Gastroesophageal sphincter (tissue), 4 donors: ENCODE measurements at places on chromosomes 2 and 18. TPM values are rescaled to one million over a fixed set of nuclear protein-coding genes. Genes with fewer than 3 reads are reported as not detected.

DNA sequence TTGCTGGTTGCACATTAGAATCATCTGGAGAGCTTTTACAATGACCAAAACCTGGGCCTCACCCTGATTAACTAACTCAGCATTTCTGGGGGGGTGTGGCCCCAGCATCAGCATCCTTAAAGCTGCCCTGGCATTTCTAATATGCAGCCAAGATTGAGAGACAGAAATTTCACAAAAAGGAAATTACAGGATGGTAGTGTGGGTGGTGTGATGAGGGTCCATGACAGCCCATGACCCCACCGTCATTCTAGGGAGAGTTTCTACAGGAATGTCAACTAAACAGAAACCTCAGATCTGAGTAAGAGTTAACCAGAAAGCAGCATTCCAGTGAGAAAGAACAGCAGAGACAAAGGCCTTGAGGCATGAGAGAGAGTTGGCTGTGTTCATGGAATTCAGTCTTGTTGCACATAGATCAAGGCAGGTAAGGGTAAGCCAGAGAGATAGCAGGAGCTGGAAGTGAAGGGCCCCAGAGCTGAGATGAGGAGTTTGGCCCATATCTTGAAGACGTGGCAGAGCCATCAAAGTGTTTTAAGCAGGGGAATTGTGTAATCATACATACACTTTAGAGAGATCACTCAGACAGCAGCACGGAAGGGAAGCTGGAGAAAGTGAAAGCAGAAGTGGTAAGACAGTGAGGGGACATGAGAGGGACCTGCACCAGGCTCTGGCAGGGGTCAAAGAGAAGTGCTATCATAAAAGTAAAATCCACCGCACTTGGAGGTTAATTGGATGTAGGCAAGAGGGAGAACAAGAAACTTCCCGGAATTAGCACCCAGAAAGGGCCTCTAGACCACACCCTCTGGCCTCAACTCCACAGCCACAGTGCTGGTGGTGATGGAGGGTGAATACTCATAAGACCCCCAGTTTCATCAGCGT is 7.8 kb upstream of the TRABD2A start:
- no peaks in the 10 kb centered on the region for H3K4me1 ChIP-seq
- H3K36me3 ChIP-seq, result no peaks in the 10 kb centered on the region
- H3K27ac ChIP-seq, result no peak overlapping the region
- H3K4me3 ChIP-seq, result no peak overlapping the region
- peak; percentile 80 for ATAC-seq
- H3K27me3 ChIP-seq, result peaks cover 4% of the 10 kb centered on the region

DNA sequence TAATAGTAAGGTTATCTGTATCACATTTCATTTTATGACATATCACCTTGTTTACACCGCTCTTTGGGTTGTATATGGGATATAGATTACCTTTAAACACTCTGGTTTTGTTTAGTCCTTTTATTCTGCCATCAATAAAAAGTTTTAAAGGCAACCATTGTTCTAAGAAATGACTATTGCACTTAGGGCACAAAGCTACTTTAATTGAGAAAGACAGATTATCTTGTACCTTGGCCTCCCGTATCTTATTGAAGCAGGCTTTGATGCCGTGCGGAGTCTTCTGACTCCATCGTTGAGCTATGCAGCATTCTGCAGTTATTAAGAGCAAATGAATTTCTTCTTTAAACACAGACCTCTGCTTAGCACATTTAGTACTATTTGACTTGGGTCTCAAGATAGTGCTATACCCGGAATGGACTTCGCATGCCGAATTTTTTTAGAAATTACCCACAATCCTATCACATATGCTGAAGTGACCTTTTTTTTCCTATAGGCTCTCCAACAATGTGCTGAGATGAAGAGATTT is 16.7 kb downstream of the PKDCC start:
- peak; percentile 90 for ATAC-seq
- no peaks in the 10 kb centered on the region for H3K36me3 ChIP-seq
- H3K27ac ChIP-seq, result peak overlapping the region; percentile 91
- peaks cover 12% of the 10 kb centered on the region for H3K4me1 ChIP-seq

The BMP10 gene
- 0.19 TPM for total RNA-seq

The EGR4 gene
- total RNA-seq, result not detected

The ZBTB7C gene
- total RNA-seq, result 10.6 TPM

DNA sequence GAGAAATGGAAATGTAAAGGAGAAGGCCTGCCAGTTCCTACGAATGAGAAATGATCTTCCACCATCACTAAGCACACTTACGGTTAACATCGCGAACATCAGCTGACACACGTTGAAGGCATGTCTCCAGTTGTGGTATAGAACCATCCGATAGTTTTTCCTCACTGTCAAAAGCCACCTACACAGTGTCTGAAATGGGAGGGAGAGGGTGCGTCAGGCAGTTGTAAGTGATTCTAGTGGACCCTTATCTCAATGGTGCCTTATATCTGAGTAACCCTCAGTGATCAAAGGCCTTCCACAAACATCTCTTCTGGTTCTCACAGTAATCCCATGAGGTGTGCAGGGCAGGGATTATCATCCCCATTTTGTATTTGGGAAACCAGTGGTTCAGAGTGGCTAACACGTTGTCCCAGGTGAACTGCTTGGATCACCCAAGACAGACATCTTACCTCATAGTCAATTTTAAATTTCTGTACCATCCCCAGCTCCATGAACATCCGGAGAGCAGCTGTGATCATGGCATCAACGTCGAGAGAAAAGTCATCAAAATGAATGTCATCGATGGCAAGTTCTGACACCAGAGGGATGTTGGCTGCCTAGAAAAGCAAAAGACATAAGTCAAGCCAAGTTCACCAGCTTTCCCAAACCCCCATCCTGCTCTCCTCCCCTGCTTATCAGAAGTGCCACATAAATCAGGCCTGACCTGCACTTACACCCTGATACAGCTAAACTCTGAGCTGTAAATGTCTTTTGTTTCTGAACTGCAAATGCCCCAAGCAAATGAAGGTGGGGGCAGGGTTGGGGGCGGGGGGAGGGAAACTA is 335.2 kb downstream of the AGPS start:
- no peak overlapping the region for H3K4me3 ChIP-seq
- no peak overlapping the region for H3K27ac ChIP-seq
- ATAC-seq, result no peak
- H3K4me1 ChIP-seq, result no peaks in the 10 kb centered on the region
- peaks cover 4% of the 10 kb centered on the region for H3K27me3 ChIP-seq

DNA sequence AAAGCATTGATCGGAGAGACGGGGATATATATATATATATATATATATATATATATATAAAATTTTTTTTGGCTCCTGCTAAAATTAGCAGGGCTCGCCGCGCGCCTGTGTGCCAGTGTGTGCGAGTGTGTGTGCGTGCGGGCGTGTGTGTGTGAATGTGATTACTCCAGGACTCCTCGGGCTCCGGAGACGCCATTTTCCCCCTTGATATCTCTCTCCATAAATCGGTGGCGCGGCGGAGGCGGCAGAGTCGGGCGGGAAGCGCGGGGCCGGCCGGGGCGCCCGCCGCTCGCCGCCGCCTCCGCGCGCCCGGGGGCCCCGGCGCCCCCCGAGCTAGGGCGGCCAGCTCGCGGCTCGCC is 795 bp upstream of the SETBP1 start:
- no peaks in the 10 kb centered on the region for H3K36me3 ChIP-seq
- H3K4me1 ChIP-seq, result no peaks in the 10 kb centered on the region
- no peaks in the 10 kb centered on the region for H3K27me3 ChIP-seq
- ATAC-seq, result no peak

DNA sequence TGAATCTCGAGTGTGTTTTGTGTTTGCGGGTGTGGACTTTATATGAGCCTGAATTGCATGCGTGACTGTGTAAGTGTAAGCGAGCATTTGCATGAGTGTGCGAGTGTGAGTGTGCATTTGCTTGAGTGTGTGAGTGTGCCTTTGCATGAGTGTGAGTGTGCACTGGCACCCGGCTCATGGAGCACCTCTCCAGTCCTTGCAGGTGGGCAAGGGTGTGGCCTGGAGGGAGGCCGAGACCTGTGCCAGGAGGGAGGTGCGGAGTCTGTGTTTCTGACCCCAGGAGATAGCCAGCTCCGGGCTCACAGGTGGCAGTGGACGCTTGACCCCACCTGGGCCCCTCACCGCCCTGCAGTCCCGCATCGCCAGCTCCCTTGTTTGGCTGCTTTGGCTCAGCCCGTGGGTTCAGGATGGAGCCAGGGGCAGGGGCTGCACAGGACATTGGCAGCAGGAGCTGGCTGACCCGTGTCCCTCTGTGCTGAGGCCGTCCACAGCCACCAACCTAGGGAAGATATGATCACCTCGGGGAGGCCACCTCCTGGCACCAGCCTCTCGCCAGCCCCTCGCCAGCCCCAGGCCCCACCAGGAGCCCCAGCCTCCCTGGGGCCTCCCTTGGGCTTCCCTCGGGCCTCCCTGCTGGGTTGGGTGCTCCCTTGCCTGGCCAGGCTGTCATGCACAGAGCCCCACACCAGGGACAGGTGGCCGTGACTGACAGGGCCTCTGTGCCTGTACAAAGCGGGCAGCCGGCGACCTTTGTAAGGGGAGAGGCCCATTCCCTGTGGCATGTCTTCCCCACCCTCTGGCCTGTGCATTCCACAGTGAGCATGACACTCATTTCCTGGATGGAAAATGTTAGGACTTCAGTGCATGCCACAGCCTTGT is 81.6 kb downstream of the PTGR3 start:
- H3K27ac ChIP-seq, result no peak overlapping the region
- ATAC-seq, result no peak
- no peaks in the 10 kb centered on the region for H3K4me1 ChIP-seq
- no peaks in the 10 kb centered on the region for H3K36me3 ChIP-seq
- H3K27me3 ChIP-seq, result peaks cover 4% of the 10 kb centered on the region

The TUBB8B gene
- not detected for total RNA-seq

GRCh38 chr2:16680304-16680703 is 14.7 kb upstream of the CYRIA start:
- no peaks in the 10 kb centered on the region for H3K27me3 ChIP-seq
- H3K27ac ChIP-seq, result no peak overlapping the region
- H3K4me3 ChIP-seq, result no peak overlapping the region
- no peaks in the 10 kb centered on the region for H3K4me1 ChIP-seq
- ATAC-seq, result no peak

DNA sequence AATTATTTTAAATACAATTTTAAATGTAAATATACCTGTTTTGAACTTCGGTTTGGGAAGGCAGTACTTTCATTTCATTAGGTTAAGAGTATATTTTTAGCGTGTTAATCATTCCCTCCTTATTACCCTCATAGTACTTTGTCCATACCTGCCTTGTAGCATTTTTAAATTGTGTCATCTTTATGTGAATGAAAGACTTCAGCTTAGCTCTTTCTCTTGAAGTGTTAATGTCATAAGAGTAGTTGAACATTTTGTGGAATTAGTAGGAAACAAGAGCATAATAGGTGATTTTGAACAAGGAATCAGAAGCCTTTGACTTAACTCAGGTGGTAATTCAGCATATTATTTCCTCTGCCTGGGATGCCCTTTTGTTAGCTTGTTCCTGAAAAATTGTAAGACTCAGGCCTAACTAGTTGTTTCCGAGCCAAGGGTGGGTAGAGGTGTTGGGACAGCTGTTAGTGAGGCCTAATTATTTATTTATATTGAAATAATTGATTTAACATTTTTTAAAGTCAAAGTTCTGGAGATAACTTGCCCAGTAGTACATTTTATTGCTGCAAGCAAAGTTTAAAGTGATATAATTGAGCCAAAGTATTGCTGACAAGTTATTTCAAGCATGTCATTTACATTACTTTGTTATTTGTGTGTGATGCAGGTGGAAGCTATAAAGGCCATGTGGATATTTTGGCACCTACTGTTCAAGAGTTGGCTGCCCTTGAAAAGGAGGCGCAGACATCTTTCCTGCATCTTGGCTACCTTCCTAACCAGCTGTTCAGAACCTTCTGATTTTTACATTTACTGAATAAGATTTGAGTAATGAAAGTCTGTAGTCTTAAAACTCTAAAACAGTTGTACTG is 38.7 kb downstream of the DDX1 start:
- H3K36me3 ChIP-seq, result peaks cover 10% of the 10 kb centered on the region
- no peaks in the 10 kb centered on the region for H3K4me1 ChIP-seq
- no peak overlapping the region for H3K4me3 ChIP-seq
- no peak for ATAC-seq

GRCh38 chr18:13183790-13184189 is 34.8 kb upstream of the LDLRAD4 start:
- H3K4me3 ChIP-seq, result no peak overlapping the region
- no peak for ATAC-seq
- H3K36me3 ChIP-seq, result no peaks in the 10 kb centered on the region
- no peaks in the 10 kb centered on the region for H3K27me3 ChIP-seq
- no peak overlapping the region for H3K27ac ChIP-seq

The TAF1B gene
- total RNA-seq, result 9.5 TPM

The CFC1 gene
- 0.54 TPM for total RNA-seq
